ENCODE measurements at places on chromosomes 16 and 17.

DNA sequence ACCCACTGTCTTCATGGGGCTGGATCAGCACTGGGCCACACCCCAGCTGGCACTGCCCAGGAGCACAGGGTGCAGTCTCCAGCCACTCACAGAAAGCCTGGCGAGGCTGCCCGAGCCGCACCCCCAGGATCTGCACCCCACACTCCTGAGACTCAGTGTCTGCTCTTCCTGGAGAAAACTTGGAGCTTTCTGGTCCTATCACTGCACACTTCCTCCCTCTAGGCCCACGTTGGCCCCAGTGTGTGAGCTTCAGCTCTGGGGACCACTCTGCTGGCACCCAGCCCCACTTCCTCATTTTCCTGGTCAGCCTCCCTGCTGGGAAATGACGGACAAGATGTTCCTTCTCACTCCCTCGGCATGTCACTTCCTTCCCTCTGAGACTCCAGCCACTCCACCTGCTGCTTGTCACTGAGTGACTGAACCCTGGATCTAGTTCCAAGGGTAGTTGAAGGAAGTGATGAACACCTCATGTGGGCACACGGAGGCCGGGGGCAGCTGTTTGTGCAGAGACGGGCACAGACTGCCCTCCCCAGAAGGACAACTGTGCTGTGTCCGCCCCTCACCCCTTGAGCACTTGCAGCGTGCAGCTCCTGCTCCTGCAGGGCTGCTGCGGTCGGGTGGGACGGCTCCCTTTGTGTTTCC is 29.0 kb downstream of the ZC3H18 start:
- DNase-seq, result no peak

GRCh38 chr16:19523184-19523558 is 571 bp upstream of the CCP110 start:
- DNase-seq, result no peak

GRCh38 chr17:75542229-75542628 is 16.7 kb downstream of the LLGL2 start:
- no peak for DNase-seq

- DNase-seq, result no peak
Observed at GRCh38 chr17:44222112-44222869, 2.8 kb upstream of the UBTF start.

GRCh38 chr16:51473091-51473490 is 322.0 kb upstream of the SALL1 start:
- no peak for DNase-seq

- peak; percentile 40 for DNase-seq
Observed at GRCh38 chr16:50245417-50246298, 20.7 kb upstream of the ADCY7 start.

- DNase-seq, result no peak
Observed at GRCh38 chr16:521381-522210, 5.9 kb upstream of the CAPN15 start.

All from stimulated activated CD4-positive, alpha-beta T cell treated with anti-CD3 and anti-CD28 coated beads, Interleukin-15, amount 100 ng/mL, for 1 hour (primary cell).